Astrocyte of the spinal cord (primary cell): ENCODE measurements at places on chromosomes 6 and 20.

DNA sequence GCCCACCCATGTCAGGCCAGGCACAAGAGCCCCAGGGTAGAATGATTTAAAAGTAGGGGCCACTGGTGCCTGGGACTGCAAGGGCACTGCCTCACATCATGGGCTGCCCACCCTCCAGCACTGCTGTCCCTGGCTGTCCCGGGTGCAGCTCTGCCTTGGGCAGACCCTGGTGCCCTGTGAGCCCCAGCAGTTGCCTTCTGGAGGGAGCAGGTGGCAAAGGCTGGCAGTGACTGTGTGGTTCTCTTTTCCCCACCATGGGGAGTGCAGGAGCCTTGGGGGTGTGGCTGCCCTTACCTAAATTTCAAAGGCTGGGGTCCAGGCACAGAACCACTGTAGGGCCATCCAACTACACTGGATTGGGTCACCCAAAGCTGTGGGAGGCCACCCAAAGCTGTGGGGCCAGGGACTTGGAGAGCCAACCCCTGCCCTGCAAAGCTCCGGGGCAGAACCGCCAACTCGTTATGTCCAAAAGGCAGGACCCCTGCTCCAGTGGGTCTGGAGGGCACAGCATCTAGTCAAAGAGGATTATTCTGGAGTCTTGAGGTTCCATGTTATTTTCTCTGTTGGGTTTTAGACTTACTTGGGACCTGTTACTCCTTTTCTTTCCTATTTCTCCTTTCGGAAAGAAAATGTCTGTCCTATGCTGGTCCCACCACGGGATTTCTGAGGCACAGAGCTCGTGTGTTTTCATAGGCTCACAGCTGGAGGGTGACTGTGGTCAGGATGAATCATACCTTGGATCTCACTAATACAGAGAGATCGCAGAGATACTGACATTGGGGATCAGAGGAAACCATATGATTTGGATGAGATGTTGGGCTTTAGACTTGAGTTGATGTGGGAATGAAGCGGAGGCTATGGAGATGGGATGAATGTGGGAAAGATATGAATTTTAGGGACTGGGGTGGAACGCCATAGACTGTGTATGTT is 65.3 kb downstream of the RAMACL start:
- DNase-seq: peak; percentile 62

DNA sequence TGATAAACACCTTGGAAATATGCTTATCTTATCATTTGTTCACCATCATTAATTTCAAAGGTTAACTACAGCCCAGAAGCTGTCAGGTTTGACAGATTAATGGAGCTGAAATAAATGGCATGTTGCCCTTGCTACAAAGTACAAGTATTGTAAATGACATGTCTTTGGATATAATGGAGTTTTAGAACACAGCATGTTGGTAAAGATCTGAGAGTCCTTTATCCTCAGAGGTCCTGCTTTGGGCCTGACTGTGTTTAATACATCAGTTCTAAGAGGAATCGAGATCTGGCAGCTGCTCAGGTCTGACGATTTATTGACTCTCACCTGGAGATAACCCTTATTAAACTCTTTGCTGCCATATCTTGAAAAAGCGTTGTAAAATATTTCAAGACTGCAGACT is 222.7 kb upstream of the OPRM1 start:
- no peak for DNase-seq

DNA sequence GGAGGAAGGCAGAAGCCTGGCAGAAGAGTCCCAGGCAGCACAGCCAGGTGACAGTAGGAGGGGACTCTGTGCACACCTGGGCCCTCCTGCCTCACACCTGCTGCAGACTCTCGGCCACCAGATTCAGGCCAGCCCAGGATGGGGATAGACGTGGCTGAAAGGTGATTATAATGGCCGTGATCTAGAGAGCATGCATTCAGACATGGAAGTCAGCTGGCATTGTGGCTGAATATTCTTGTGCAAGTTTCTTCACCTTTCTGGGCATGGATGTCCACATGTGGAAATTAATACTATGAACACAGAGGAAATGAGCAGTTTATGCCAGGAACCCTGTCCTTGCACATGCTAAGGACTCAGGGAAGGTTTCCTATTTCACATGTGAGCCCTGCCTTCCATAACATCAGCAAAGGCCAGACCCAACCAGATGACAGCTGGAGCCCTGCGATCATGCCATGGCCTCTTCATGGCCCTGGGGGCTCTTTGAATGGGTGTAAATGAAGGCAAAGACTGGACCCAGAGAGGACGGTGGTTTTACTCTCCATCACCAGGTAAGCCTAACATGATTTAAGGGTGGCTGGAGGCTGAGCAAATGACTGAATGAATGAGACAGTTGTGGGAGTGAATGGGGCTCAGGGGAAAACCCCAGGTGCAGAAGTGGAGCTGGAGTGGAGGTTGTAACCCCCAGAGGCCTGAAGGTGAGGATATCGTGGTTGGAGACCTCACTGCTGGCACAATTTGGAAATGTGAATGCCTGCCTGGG is 2.7 kb upstream of the RAET1L start:
- DNase-seq: no peak

DNA sequence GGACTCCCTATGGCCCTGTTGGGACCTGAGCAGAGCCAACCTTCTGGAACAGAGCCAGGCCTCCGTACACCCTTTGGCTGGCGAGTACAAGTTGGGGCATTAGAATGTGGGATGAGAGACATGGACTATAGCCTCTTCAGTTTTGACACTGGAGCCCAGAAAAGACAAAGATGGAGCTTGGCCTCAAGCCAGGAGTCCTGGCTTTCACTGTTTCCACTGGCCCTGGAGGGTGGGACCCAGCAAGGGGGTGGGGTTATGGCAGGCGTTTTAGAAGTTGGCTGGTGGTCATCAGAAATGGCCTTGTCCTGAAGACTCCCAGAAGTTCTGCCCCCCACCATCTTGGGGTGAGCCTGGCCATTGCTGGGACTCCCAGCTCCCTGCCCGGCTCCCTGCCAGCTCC is 21.8 kb downstream of the ITPR3 start:
- DNase-seq: no peak

- no peak for DNase-seq
Measured at GRCh38 chr6:7042654-7043545, 64.9 kb upstream of the RREB1 start.

DNA sequence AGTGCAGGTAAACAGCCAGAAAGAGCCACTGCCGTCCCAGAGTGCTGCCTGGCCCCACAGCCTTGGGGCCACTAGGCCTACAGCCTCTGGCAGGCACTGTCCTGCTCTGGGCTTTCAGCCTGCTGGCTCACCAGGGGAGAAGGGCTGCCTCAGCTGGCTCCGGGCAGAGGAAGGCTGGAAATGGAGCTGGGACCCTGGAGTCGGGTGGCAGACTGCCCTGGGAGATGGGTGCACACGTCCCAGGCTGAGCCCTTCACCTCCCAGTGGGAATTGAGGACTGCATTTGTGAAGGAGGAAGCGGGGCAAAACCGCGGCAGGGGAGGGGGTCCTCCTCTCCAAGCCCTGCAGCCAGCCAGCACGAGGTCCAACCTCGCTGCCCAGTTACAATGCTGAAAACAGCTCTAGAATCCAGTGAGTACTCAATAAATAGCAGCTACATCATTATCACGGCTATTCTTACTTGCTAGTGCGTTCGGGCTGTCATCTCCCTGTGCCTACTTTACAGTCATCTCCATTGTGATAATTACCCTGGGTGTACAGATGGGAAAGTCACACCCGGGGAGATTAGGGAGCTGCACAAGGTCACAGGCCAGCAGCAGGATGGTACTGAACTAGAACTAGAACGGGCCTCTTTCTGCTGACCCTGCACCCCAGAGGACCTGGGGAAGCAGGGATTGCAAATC is 13.1 kb downstream of the ACSS1 start:
- no peak for DNase-seq

GRCh38 chr6:110425816-110426215 is 10.4 kb upstream of the DDO start:
- DNase-seq: no peak

GRCh38 chr6:110358553-110359160 is 508 bp upstream of the METTL24 start:
- no peak for DNase-seq

DNA sequence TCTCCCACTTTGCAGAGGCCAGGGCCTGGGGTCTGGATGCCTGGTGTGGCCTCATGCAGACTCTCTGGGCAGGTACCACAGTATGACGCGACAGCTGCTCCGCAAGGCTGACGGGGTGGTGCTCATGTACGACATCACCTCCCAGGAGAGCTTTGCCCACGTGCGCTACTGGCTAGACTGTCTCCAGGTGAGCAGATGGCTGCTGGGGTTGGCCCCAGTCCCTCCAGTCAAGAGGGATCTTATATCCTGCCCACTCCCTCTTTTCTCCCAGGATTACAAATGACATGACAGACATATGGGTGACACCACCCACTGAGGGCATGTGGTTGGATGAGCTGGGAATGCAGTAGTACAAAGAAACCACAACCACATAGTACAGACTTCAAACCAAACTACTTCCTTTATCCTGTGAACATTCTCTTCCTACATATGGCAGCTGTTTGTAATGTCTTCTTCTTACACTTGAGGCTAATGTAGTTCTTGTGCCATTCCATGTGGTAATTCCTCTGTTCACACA is 29.9 kb downstream of the RAB44 start:
- DNase-seq: peak; percentile 42

GRCh38 chr20:20017844-20018185 is 653 bp downstream of the NAA20 start:
- no peak for DNase-seq

DNA sequence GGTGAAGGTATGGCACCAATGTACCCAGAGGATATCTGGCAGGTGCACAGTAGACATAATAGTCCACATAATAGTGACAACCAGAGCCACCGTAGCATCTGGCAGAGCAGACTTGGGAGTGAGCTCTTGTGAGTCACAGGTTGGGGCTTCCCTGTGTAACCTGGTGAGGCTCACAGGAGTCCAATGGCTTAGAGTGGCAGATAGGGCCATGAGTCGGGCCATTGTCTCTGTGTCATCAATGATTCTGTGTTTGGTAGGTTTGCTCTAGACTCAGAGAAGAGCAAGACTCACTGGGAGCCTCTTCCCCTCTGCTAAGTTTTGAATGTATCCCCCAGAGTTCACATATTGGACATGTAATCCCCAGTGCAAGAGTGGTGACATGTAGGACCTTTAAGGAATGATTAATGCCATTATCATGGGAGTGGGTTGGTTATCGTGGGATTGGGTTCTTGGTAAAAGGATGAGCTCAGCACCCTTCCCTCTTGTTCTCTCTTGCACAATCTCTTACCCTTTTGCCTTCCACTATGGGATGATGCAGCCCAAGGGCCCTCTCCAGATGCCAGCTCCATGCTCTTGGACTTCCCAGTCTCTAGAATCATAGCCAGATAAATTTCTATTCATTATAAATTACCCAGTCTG is 22.6 kb upstream of the SIRPA start:
- DNase-seq: no peak

DNA sequence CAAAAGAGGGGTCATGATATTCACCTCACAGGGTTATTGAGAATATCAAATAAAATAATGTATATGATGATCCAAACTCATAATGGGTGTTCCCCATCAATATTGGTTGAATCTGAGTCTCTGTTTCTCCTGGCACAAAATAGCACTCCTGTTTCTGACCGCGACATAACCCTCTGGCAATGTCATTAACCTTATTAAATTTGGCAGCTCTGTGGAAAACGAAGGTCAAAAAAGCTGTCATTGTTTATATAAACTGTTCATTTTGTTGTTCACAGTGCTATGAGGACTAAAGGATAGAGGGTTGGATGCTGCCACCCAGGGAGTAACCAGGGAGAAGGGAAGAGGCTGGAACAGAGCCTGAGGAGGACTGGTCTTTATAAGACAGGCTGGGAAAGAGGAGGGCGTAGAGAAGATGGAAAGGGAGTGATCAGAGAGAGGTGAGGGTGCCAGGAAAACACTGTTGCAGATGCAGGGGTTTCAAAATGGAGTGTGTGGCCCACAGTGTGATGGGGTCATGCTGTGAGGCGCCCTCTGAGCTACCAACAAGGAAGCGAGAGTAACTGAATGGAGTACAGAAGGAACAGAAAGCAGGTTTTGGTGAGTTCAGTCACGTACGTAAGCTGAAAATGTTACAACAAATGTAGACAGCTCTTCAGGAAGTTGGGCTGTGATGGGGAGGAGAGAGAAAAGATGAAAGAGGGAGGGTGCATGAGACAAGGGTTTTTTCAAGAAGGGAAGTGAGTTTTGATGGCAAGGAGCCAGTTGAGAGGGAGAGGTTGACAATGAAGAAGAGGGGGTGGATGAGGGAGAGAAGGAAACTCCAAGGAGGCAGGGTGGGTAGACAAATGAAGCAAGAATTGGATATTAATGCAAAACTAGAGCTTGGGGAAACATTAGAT is 251.6 kb upstream of the TAB2 start:
- no peak for DNase-seq

- DNase-seq: no peak
Measured at GRCh38 chr6:75492386-75493153, 1.0 kb downstream of the FILIP1 start.
